ENCODE measurements at places on chromosomes 1 and 21.

DNA sequence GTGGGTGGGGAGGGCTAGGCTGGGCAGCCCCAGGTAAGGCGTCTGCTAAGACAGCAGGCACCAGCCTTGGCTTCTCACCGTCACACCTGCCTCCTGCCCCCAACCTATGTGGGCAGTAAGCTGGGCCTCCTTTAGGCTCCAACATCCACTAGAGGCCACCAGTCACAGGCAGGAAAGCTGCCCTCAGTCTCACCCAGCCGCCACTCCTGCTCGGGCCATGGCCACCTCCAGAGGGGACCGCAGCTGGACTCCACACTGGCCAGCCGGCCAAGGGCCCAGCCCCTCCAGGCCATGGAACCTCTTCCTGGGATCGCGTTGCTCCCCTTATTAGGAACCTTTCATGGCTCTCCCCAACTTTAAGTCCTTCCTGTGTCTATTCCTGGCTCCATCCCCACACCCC lies 74.5 kb downstream of the MRPL37 start:
- DNase-seq, result no peak

GRCh38 chr1:63859480-63860275 lies 85.9 kb downstream of the ROR1 start:
- DNase-seq, result no peak

DNA sequence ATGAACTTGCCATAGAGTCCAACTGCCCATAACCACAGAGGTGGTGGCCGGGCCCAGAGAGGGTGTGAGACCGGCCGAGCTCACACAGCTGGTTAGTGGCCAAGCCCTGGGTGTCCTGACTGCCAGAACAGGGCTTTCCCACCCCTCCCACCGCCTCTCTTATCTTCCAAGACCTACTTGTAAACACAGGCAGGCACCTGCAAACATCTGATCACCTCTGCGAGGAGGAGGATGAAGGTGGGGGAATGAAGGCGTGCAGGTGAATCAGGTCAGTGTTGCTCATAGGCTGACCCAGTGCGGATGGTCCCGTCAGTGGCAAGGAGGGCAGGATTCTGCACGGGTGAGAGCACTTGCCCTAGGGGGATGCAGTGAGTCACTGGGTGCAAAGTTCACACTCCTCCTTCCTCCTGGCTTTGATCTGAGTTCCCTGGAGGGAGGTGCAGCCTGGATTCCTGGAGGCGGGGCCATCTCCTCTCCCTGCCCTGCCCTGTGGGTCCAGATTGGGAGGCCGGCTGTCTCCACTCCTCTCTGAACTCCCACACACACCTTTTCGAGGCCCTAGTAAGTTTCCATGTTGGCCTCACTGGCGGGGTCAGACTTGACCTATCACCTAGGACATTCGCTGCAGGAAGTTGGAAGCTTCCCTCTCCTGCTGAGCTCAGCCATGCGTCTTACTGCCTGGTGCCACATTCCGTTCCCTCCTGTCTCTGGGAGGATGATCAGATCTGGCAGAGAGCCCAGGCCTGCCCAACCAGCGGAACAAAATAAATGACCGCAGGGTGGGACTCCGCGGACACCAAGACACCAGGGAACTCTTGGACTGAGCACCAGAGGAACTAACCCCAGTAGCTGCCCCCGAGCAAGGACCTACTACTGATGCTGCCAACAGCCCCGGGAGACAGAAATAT lies 7.3 kb downstream of the UQCRHL start:
- DNase-seq, result no peak

DNA sequence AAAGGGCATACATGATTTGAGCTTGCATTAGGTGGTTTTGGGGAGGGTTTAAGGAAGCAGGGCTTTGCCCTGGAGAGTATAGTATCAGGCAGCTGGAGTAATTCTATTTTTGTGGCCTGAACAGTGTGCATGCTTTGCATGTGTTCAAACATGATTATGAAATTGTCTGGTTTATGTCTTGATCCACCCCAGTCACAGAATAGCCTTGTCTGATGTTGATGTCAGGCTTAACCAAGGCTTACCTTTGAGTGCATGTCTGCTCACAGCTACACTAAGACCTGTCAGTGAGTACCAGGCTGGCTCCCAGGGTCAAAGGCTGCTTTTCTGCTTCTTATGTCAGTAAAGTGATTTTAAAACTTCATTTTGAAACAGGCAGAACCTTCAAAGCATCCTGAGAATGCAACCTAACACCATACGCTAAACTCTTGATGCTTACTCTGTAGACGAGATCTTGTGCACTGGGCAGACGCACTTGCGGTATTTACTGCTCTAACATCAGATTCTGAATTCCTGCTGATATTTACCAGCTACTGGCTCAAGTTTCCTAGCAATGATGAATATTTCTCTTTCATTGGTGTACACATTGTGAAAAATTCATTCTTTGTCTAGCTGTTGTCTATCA lies 78.9 kb downstream of the MAP3K21 start:
- no peak for DNase-seq

- no peak for DNase-seq
These were observed 21.6 kb downstream of the SLC66A1 start for GRCh38 chr1:19333587-19334354.

DNA sequence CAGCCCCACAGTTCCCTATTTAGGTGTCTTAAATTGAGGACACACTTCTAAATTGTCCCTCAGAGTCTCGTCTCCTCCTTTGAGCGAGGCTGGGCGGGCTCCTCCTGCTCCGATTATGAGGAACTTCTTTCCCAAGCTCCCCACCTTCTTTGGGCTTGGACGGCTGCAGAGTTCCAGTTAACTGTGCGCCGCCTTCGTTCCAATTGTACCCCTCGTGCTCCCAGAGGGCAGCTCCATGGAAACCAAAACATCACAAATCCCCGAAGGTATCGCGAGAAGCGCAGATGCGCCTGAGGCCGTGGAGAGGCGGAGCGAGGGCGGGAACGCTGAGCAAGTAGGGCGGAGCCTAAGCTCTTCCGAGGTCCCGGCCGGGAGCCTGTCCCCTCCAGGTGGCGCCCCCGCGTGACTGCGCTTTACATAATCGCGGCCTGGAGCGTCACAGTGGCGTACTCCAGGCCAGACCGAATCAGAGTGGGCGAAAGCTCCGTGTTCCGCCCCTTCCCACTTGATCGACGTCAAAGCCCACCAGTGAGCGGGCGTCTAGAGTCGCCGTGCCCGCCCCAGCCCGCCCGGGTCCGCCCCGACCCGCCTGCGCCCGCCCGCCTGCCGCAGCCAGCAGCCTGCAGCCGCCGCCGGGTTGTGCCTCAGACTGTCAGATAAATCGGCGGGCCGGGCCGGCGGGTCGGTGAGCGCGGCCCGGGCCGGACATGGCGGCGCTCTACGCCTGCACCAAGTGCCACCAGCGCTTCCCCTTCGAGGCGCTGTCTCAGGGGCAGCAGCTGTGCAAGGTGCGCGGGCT lies at the start of gene FAM76A:
FAM76A (plus strand) TSS at position 588 of the 799 bp plus-strand sequence; CDS start at position 708, 120 bp downstream.
- peak; percentile 99 for DNase-seq

- no peak for DNase-seq
These were observed 17.3 kb downstream of the PTPN22 start for GRCh38 chr1:113854234-113854633.

DNA sequence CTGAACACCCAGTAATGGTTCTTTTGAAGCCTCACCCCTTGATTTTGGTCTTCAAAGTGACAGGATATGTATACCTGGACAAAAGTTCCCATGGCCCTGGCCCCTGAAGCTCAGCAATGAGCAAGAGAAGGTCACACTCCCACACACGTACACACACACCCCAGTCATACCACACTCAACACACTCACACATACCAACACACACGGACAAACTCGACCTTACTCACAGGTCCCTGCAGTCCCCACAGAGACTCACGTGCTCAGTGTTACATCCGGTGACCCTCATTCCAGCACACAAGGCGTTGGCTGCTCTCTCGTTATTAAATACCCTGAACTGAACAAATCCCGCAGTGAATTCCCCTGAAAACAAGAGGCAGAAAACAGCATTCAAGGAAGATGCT lies 5.9 kb downstream of the ITLN1 start:
- no peak for DNase-seq

- DNase-seq, result no peak
These were observed 29.9 kb upstream of the PUM1 start for GRCh38 chr1:31095298-31095981.

GRCh38 chr1:38370716-38371504 lies 324.3 kb upstream of the POU3F1 start:
- DNase-seq, result no peak

DNA sequence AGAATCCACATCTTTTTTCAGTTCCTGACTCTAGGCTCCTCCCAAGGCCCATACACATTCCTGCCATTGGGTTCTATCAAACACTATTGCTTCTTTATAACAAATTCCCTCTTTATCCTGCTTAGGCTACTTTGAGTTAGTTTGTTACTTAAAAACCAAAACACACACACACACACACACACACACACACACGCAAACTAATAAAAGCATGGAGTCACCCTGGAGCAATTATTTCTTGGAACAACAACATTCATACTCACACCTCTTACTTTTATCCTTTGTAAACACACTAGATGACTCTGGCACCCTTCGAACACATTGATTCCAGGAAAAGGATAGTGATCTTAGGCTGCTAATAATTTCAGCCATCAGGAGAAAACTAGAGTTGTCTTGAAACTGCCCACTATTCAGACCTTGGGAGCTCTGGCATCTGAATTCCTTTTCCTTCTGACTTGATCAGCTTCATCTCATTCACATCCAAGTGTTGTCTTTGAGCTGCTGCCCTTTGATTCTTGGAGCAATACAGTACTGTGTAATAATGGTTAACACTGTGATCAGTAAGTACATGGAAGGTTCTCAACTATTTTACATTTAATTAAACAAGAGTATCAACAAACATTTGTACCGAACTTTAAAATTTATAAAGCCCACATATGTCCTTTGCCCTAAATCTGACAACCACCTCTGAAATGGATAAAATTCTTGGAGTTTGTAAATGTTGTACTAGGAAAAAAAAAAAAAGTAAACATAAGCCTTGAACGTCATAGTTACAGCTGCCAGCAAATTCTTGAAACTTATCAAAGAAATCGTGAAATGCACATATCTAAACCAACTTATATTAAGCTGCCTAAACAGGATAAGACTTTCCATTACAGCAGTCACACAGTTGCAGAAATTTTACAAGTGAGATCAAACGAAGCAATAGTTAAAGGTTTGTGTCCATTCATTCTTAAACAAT lies 2.8 kb upstream of the SEC22B start:
- peak; percentile 8 for DNase-seq

- DNase-seq, result peak; percentile 80
These were observed 19.8 kb downstream of the NENF start for GRCh38 chr1:212452323-212453155.

GRCh38 chr1:58802640-58803399 lies 19.0 kb upstream of the JUN start:
- DNase-seq, result peak; percentile 38

GRCh38 chr1:26155370-26156284 lies 3.3 kb upstream of the FAM110D start:
- DNase-seq, result no peak

DNA sequence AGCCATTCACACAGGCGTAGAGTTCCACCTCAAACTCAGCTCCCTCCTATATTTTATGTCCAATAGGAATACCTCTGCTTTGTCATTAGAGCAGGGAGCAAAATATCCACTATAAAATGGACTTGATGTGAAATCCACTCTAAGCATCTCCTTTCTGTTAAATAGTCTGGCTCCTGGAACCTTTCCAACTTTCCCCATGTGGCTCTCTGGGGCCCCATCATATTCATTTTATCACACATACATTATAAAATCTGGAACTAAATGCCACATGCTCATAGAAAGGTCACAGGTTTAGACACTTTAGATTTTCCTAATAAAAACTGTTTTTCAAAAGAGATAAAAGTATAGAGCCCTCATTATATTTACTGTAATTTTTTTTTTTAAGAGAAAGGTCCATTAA lies 82.1 kb downstream of the PTPN14 start:
- DNase-seq, result no peak

- no peak for DNase-seq
These were observed 801.3 kb upstream of the ADGRL4 start for GRCh38 chr1:79807816-79808215.

DNA sequence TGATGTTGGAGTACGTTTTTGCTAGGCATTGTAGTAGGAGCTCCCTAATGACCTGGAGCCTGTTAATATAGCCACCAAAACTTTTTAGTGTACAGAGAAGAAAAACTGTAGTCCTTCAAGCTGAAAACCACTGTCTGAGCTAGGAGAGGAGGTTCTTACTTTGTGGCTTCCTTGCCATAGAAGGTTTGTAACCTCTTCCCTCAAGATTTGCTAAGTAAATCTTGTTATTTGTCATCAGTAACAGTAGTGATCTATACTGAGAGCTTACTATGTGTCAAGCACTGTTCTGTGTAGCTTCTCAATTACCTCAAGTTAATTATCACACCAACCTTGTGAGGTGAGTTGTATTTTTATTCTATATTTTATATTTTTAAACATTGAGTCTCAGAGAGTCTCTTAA lies 21.2 kb upstream of the LRRC8C start:
- DNase-seq, result no peak

DNA sequence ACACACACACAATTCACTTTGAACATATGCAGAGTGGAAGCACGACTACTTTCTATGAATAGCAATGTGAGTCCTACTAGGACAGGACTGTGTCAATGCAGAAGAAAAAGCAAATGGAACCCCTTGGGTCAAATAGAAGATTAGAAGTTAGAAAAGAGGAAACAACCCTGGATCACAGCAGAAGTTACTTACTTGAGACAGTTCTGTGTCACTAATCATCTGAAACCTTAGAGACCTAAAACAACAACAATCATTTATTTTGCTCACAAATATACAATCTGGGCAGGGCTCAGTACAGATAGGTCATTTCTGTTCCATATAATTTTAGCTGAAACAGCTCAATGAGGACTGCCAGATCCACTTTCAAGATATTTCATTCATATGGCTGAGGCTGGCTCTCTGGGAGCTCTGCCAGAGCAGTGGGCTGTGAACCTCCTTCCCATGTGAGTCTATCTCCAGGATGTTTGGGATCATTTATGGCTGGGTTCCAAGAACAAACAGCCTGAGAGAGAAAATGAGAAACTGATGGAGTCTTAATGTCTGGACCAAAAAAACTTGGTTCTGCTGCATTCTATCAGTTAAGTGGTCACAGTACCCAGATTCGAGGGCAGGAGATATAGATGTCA lies 42.5 kb upstream of the IL10 start:
- DNase-seq, result no peak

GRCh38 chr1:245671349-245671748 lies 516.6 kb downstream of the KIF26B start:
- DNase-seq, result no peak

GRCh38 chr1:56850411-56850810 lies 4.2 kb upstream of the C8A start:
- DNase-seq, result no peak

All from NCI-H2227 treated with DMSO at 0.1 percent for 48 hours (cell line).